ENCODE measurements at places on chromosomes 7 and 10.
A peak's percentile ranks its signal among the peaks of the same experiment; 100 is the strongest.

DNA sequence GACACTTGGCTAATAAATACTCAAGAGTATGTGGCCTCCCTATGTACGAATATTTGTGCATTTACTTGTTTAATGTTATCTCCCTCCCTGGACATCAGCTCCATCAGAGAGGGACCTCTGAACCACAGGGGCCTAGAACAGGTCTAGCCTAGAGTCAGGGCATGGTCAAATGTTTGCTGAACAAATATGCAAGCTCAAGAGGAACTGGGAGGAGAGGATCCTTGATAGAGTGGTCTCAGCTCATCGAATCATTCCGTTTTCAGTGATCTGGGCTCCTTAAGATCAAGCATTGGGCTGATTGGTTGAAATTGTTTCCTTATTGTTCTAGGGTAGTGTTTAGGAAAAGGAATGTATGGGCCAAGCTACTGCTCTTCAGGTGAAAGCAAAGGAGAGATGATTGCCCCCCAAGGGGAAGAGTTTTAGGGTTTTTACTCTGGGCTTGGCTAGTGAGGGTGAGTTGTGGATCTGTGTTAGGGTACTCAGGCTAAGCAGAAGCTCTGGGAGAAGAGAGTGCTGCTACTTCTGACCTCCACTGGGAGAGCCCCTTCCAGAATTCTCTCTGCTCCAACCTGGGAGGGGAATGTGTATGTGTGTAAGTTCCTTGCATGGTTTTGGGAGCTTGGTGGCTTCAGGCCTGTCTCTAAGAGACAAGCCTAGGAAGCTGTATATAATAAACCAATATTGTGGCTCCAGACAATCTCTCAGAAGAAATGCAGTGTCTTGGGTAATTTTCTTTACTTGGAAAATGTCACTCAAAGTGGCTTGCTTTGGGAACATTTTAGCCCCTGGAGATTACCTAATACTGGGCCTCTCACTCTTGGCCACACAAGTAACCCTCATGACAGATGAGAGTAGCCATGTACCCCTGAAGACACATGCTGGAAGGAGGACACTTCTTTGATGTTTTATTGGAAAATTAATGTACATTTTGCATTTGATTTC, 110.0 kb downstream of the EMX2 start:
- no peak for DNase-seq

- peak; percentile 3 for DNase-seq
Observed at GRCh38 chr7:78178319-78178718, 379.7 kb downstream of the PHTF2 start.

DNA sequence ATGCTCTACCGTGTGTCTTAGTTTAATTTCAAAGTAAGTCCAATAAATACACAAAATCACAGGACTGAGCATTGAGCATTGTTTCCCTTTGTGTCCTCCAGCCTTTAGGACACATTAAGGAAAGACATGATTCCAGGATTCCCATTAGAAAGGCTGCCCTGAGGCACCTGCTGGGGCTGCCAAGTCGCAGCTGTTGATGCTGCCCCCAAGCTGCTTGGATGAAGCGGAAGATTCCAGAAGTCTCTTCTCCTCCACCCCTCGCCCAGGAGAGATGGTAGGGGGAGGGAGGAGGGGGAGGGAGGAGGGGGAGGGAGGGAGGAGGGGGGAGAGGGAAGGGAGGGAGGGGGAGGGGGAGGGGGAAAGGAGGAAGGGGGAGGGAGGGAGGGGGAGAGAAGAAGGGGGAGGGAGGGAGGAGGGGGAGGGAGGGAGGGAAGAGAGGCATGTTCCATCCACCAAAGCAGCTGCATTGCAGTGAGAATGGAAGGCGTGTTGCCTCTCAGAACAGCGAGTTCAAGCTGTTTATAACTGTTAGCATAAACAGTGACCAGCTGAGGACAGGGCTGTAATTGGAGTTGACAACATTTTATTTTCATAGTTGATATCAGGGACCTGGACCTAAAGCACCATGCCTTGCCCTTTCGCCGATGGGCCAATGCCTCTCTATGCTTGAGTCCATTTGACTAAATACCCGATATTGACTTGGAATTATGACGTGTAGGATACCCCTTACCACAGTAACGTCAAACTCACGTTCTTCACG, 67.3 kb downstream of the DIP2C start:
- DNase-seq: no peak

GRCh38 chr7:30306976-30307375, 22.6 kb downstream of the ZNRF2 start:
- DNase-seq: no peak

GRCh38 chr7:69696054-69696591, 97.8 kb downstream of the AUTS2 start:
- DNase-seq: no peak

DNA sequence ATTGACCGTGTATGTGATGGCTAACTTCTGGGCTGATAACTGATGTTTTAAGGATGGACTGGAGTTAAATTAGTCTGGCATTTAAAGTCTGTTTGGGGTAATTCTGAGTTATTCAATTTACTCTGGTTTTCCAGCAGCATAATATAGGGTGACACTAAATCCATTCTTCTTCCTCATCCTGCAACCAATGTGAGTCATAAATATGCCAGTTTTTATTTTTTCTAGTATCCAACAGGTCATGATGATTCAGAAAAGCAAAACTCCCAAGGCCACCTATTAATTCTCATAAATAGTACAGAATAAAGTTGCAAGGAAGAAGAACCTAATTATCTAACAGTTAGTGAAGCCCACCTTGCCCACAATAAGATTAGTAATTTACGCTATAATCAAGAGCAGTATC, 7.5 kb upstream of the EPHB6 start:
- DNase-seq: no peak

Measured in EL (cell line).